ENCODE measurements at places on chromosomes 1 and 21. TPM values are rescaled to one million over a fixed set of nuclear protein-coding genes. Genes with fewer than 3 reads are reported as not detected.

Gene MIXL1
- not detected for polyA plus RNA-seq

Gene SPOCD1
- not detected for polyA plus RNA-seq

Gene ADGRL2
- polyA plus RNA-seq, result 45.7 TPM

Gene CLDN14
- polyA plus RNA-seq, result not detected

Gene EIF4G3
- polyA plus RNA-seq, result 70.4 TPM

Gene EFNA4
- polyA plus RNA-seq, result not detected

Gene KCNJ9
- 12.2 TPM for polyA plus RNA-seq

Gene FGR
- not detected for polyA plus RNA-seq

Gene GPR3
- 0.19 TPM for polyA plus RNA-seq

Gene SIM2
- polyA plus RNA-seq, result 3.4 TPM

Gene CELF3
- polyA plus RNA-seq, result 0.17 TPM

Gene TNFRSF18
- not detected for polyA plus RNA-seq

Gene GSTM2
- polyA plus RNA-seq, result 100 TPM

Gene MAP1LC3C
- polyA plus RNA-seq, result not detected

Gene NMNAT1
- 3.2 TPM for polyA plus RNA-seq

Gene TRIM46
- 0.73 TPM for polyA plus RNA-seq

Gene GNAT2
- not detected for polyA plus RNA-seq

Gene DMRTA2
- polyA plus RNA-seq, result not detected

Gene LCE1D
- not detected for polyA plus RNA-seq

Gene SHISAL2A
- 1.7 TPM for polyA plus RNA-seq

Gene POGZ
- 11.5 TPM for polyA plus RNA-seq

Gene NOS1AP
- 0.69 TPM for polyA plus RNA-seq

Gene SLFNL1
- 0.26 TPM for polyA plus RNA-seq

Gene RASSF5
- 5.6 TPM for polyA plus RNA-seq

Gene COA6
- 220 TPM for polyA plus RNA-seq

Gene APOBEC4
- not detected for polyA plus RNA-seq

Gene KIF17
- polyA plus RNA-seq, result 1.6 TPM

Gene OR6K3
- not detected for polyA plus RNA-seq

Gene NPHS2
- polyA plus RNA-seq, result not detected

Gene AMY1A
- polyA plus RNA-seq, result not detected

Gene ACTA1
- 1.1 TPM for polyA plus RNA-seq

Gene OR2M4
- polyA plus RNA-seq, result not detected

Gene HHIPL2
- polyA plus RNA-seq, result not detected

Gene LINGO4
- 115 TPM for polyA plus RNA-seq

Gene RGS16
- 102 TPM for polyA plus RNA-seq

Gene TPTE
- not detected for polyA plus RNA-seq

Gene DTL
- polyA plus RNA-seq, result not detected

Gene PTPN22
- polyA plus RNA-seq, result 2.0 TPM

Gene KPRP
- not detected for polyA plus RNA-seq

Gene ZNF593OS
- not detected for polyA plus RNA-seq

Gene TNFRSF9
- not detected for polyA plus RNA-seq

Gene SIKE1
- polyA plus RNA-seq, result 156 TPM

Gene MMP23B
- not detected for polyA plus RNA-seq

Gene OR2L3
- not detected for polyA plus RNA-seq

Gene TOE1
- polyA plus RNA-seq, result 3.7 TPM

Gene PRKAA2
- polyA plus RNA-seq, result 12.6 TPM

Gene ALDH4A1
- 0.31 TPM for polyA plus RNA-seq

Gene ALPL
- not detected for polyA plus RNA-seq

Gene ARMH1
- not detected for polyA plus RNA-seq

Gene LMOD1
- 0.34 TPM for polyA plus RNA-seq

Gene UBXN11
- 6.2 TPM for polyA plus RNA-seq

Gene PLA2G2F
- not detected for polyA plus RNA-seq

Gene RSBN1
- 22.3 TPM for polyA plus RNA-seq

Gene LCE3E
- polyA plus RNA-seq, result not detected

Gene PTGFR
- polyA plus RNA-seq, result not detected

Gene KRTAP21-2
- not detected for polyA plus RNA-seq

Data from Purkinje cell (primary cell).